ENCODE measurements at places on chromosomes 2 and 18. TPM values are rescaled to one million over a fixed set of nuclear protein-coding genes. Genes with fewer than 3 reads are reported as not detected.
A peak's percentile ranks its signal among the peaks of the same experiment; 100 is the strongest.

- no peak overlapping the region for H3K27ac ChIP-seq
- no peak overlapping the region for H3K4me3 ChIP-seq
- no peaks in the 10 kb centered on the region for H3K4me1 ChIP-seq
- H3K27me3 ChIP-seq: peaks cover 42% of the 10 kb centered on the region
- no peak for DNase-seq
These were observed 141.0 kb downstream of the INHBB start for GRCh38 chr2:120486946-120487345.

Gene FBXO15
- 4.2 TPM for total RNA-seq

DNA sequence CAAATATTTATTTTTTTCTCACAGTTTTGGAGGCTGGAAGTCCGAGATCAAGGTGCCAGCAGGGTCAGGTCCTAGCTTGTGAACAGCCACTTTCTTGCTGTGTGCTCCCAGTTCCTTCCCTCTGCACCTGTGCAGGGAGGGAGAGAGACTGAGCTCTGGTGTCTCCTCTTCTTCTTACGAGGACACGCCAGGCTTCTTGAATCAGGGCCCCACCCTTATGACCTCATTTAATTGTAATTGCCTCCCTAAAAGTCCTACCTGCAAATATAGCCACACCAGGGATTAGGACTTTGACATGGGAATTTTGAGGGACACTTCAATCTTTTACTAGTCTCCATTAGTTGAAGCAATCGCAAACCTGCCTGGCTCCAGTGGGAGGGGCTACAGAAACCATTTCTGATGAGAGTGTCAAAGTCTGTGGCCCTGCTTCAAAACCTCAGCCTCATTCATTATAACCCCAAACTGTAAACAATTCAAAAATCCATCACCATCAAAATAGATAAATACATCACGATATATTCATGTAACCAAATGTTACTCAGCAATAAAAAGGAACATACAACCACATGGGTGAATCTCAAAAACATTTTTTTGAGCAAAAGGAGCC lies 18.2 kb upstream of the SEH1L start:
- H3K4me1 ChIP-seq: peaks cover 4% of the 10 kb centered on the region
- peak overlapping the region; percentile 44 for H3K27ac ChIP-seq
- H3K27me3 ChIP-seq: no peaks in the 10 kb centered on the region
- DNase-seq: no peak
- no peak overlapping the region for H3K4me3 ChIP-seq

Gene AGAP1
- total RNA-seq: 0.47 TPM

- H3K4me1 ChIP-seq: peaks cover 3% of the 10 kb centered on the region
- no peaks in the 10 kb centered on the region for H3K36me3 ChIP-seq
These were observed 33.8 kb downstream of the KCNS3 start for GRCh38 chr2:17912266-17912691.

- no peaks in the 10 kb centered on the region for H3K36me3 ChIP-seq
- H3K4me1 ChIP-seq: peaks cover 4% of the 10 kb centered on the region
- no peak overlapping the region for H3K27ac ChIP-seq
- peaks cover 10% of the 10 kb centered on the region for H3K27me3 ChIP-seq
- H3K4me3 ChIP-seq: no peak overlapping the region
These were observed 30.3 kb upstream of the AFTPH start for GRCh38 chr2:64493788-64494187.

Gene PRKCE
- 20.2 TPM for total RNA-seq

- no peak overlapping the region for H3K4me3 ChIP-seq
- H3K27me3 ChIP-seq: no peaks in the 10 kb centered on the region
- no peaks in the 10 kb centered on the region for H3K4me1 ChIP-seq
- DNase-seq: no peak
- no peaks in the 10 kb centered on the region for H3K36me3 ChIP-seq
- H3K27ac ChIP-seq: no peak overlapping the region
These were observed 249.3 kb upstream of the APCDD1 start for GRCh38 chr18:10205151-10205550.

Measured in naive thymus-derived CD8-positive, alpha-beta T cell (primary cell).